A549 treated with Mapracorat at 1 μM for 4 hours (cell line): ENCODE measurements at places on chromosomes 16 and 17. TPM values are rescaled to one million over a fixed set of nuclear protein-coding genes. Genes with fewer than 3 reads are reported as not detected.

Gene RASL10B
- 0.07 to 0.14 TPM (median 0.13 TPM) in 5 replicates for total RNA-seq

Gene BLTP2
- total RNA-seq = 52.1 to 72.8 TPM (median 58.9 TPM) in 5 replicates

Gene ZNF287
- 8.5 to 18.9 TPM (median 13.7 TPM) in 5 replicates for total RNA-seq

Gene SLFN13
- 3.3 to 4.3 TPM (median 3.6 TPM) in 5 replicates for total RNA-seq

Gene ATP2A1
- total RNA-seq = 1.3 to 3.8 TPM (median 1.9 TPM) in 5 replicates

Gene ZNF598
- total RNA-seq = 43.2 to 63.7 TPM (median 58.6 TPM) in 5 replicates

Gene MYO15B
- 33.3 to 67.7 TPM (median 52.9 TPM) in 5 replicates for total RNA-seq

Gene NPIPA2
- total RNA-seq = 0.78 to 2.5 TPM (median 1.8 TPM) in 5 replicates

Gene GAS2L2
- total RNA-seq = 0.04 to 0.08 TPM (median 0.08 TPM) in 5 replicates
